Smooth muscle cell of the brain vasculature (primary cell): ENCODE measurements at places on chromosomes 5 and 9.

DNA sequence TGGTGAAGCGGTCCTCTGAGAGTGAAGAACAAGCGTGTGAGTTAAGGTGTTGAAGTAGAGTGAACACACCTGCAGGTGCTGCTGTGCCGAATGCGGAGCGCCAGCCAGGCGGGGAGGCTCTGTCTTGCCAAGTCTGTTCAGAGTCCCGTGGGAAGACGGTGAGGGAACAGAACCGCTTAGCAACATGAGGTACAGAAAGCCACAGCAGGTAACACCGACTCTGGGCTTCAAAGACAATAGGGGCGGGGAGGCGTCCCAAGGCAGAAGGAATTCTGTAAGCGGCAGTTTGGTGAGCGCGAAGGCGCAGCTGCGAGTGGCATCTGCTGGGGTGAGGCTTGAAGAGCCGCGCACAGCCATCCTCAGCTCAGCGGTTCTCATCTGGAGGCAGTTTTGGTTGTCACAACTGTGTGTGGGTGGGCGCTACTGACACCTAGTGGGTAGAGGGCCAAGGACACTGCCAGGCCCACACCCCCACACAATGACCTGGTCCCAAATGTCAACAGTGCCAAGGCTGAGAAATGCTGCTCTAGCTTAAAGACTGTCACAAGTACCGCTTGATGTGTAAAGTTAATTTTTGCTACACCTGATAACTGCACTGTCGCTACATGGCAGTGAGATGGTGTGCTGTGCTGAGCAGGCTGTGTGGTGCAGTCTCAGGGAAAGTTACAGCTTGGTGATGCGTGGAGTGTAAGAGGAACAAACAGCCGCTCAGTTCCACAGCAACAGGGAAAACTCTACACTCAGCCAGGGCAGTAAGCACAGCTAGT is 67.4 kb upstream of the TBC1D9B start:
- no peak for DNase-seq

- no peak for DNase-seq
Observed at GRCh38 chr9:22244139-22245011, 202.2 kb upstream of the DMRTA1 start.

DNA sequence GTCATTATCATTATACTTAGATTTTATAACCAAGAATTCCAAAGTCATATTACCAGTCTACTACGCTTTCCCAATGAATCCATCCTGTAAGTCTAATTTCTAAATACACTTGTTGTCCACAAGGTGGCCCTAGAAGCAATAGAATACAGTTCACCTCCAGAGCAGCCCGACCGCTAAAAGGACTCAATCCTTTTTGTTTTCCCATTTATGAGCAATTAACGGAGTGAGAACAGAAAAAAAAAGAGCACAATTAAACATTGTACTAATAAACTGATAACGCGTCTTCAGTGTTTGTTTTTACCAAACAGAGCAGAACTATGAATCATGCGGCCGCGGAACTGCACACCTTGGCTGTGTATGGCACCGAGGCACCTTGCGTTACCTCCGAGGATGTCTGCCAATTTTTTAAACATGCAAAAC is 160.7 kb upstream of the DAPK1 start:
- peak; percentile 64 for DNase-seq

DNA sequence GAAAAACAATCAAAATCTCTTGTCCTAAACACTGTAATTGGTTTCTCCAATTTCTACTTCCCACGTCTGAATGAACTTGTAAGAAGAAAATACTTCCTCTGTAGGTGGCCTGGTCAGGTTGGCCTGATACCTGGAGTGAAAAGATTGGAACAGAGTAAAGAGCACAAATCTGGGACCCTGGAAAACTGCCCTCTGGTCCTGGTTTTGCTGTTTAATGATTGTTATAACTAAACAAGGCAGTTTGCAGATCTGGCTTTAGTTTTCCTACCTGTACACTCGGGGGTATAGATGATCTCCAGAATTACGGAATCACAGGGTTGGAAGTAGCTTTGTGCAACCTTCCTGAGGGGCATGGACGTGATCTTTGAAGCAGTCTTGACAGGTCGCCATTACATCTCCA is 67.6 kb downstream of the ZSWIM6 start:
- no peak for DNase-seq

- no peak for DNase-seq
Observed at GRCh38 chr9:2157277-2158110, 142.3 kb downstream of the SMARCA2 start.

DNA sequence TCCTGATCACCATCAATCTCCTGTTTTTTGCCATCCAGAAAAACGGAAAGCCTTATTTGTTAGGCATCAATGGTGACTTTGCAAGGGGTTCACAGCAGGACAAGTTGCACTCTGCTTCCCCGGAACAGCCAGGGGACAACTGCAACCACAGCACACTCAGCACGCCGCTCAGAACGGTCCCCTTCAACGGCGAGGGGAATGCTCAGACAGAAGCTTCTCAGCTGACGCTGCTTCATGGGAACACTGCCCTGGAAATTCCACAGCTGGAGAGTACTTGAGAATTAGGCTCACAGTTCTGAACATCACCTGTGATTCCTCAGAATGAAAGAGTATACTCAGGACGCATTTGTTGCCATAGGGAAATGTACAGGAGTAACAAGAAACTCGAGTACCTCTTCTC is 40.1 kb upstream of the PLPP6 start:
- no peak for DNase-seq

GRCh38 chr5:97266576-97266975 is 83.5 kb upstream of the RIOK2 start:
- DNase-seq: no peak

DNA sequence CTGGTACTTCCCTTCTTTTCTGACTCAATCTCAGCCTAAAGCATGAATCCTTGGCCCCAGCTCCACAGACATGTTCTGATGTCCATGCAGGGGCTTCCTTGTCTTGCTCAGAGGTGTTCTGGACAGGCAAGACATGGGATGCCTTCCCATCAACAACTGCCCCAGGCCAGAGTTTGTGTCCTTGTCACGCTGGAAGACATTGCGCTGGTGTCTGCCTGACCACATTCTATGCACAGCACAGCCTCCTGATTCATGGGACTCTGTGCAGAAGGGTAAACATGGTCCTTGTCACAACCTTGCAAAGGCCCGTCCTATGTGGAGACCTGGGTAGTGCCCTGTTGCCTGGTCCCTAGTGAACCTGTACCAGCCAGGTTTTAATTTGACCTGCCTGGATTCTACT is 212.2 kb downstream of the FSTL4 start:
- no peak for DNase-seq

DNA sequence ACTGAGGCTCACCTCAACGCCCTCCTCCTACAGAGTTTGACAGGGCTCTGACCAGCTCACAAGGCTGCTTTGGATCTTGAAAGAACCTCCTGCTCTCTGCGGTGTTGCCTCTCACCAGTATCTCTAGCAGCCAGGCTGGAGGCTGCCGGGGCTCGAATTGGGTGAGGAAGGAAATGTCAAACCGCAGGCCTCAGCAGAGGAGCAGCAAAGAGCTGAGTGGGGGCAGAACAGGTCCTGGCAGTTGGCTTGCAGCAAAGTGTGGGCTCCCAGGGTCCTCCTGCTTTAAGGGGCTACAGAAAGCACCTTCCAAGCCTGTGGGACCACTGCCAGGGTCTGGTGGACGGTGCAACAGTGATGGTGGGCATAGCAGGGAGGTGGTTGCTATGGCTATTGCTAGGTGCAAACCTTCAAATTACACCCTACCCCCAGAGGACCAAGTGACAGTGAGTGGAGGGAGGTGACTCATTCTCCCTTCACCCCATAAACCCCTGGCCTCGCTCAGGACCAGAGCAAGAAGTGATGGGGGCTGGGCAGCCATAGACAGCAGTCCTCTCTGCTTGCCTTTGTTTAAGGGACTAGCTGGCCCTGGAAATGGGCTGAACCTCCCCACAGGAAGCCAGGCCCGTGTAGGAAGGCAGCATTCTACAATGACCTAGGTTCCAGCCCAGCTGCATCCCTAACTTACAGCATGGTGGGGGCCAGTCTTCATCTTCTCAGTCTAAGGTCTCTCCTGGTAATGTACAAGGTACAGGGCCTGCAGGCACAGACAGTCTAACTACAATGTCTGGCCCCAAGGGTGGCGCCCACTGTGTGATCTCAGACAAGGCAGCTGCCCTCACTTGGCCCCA is 18.7 kb downstream of the LCP2 start:
- no peak for DNase-seq

DNA sequence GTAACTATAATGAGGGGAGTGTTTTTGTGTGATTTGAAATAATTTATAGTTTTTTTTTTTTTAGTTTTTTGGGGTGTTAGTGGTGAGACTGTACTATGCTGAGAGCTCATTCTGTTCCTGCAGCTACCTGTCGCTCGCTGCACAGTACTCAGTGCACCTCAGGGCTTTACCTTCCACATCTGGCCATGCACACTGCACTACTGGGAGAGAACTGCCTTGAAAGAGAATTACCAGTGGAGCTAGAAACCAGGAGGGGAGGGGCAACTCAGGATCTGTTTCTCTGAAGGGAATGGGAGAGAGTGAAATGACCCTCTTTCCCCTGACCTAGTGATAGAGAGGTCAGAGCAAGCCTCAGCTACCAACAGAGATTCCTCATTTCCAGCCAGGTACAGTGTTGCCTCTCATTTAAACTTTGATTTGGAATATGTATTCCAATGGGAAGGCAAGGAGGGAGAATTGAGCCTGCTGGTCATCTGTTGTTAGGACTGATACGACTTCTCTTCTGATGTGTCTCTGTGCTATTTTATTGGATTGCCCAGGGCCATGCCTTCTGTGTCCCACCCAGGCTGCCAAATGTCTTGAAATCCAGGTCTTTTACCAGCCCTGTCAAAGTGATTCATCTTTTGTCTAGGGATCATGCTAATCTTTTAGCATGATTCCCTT is 8.9 kb downstream of the ATG10 start:
- DNase-seq: no peak

- no peak for DNase-seq
Observed at GRCh38 chr5:174336479-174336878, 291.0 kb downstream of the NSG2 start.

GRCh38 chr9:15256426-15256825 is 50.6 kb downstream of the TTC39B start:
- DNase-seq: no peak

GRCh38 chr5:143682929-143683386 is 129.0 kb upstream of the HMHB1 start:
- DNase-seq: no peak

DNA sequence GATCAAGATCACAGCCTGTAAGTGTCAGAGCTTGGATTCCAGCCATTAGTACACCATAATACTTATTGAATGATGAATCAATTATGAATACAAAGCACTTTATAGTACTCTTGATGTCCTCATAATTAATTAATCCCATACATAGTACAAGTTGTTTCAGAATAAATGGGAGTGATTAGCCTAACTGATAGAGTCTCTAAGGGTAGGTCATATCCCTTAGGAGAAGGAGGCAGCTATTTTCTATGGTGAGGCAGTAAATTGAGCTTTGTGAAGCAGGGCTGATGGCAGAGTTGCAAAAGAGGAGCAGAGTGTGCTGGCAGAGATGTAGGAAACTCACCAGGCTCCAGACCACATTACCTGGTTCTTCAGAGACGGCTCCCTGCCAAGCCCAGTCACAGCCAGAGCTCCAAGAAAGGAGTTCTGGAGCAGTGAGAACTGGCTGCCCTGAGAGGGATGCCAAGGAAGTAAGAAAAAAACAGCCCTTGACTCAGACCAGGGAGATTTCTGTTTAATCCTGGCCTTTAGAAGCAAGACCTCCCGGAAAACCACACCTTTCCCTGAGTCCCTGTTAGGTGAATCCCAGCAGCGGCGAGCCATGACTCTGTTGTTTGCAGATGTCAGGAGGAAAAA is 112.9 kb downstream of the SH3TC2 start:
- no peak for DNase-seq

DNA sequence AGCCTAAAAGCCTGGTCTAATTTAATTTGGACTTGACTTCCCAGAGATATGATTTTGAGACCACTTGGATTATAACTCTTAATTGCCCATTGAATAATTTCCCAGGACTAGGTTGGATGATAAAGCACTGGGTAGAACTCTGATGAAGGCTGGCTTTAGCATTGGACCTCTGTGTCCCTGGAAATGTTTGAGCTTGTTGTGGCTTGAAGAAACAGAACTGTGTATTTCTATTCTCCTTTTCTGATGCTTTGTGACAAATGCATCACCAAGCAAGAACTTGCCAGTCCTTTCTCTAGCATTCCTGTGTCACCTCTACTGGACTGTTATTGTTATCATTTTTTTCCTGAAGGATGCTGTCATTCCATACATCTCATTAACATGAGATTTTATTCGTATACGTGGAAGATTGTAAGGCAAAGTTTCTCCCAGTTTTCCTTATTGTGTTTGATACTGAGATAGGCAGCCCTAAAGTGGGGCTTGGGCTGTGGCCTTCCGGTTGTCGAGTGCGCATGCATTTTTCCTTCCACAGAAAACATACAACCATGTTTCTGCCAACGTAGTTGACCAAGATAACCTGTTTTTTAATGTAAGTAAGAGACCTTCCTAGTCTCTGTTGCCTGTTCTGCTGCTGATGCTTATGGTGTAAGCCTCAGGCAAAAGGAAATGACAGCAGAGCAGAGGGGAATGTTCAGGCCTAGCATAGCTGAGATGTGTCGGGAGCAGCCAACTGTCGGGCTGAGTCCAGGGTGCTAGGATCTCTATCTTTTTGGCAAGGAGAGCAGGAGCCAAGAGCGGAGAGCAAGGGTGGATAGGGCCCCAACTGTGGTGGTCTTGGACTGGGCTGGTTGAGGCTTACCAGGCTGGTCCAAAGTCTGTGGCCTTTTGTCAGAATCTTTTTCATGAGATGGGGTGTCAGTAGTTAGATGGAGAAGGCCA is 2.3 kb downstream of the NTRK2 start:
- no peak for DNase-seq

GRCh38 chr5:78607864-78608263 is 40.7 kb downstream of the LHFPL2 start:
- DNase-seq: no peak

- no peak for DNase-seq
Observed at GRCh38 chr5:55603922-55604321, 69.2 kb upstream of the PLPP1 start.

GRCh38 chr5:71832812-71833715 is 114.0 kb downstream of the CARTPT start:
- DNase-seq: no peak

DNA sequence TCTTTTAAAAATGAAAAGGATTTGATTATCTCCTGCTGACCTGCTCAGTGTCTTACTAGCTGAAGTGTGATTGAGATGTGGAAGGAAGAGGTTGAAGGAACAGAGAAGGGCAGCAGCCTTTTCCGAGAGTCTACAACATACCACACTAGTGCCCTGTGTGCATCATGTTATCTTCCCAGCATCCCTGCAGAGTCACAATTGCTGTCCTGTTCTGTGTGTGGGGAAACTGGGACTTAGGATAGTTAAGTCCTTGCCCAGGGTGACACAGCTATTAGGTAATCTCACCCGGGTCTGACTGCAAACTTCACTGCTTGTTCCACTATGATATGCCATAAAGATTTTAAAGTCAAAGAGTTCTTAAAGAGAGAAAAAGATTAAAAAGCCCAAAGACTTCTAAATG is 55.8 kb downstream of the FAM78A start:
- DNase-seq: no peak

GRCh38 chr5:20359377-20359776 is 371.4 kb upstream of the CDH18 start:
- DNase-seq: no peak

DNA sequence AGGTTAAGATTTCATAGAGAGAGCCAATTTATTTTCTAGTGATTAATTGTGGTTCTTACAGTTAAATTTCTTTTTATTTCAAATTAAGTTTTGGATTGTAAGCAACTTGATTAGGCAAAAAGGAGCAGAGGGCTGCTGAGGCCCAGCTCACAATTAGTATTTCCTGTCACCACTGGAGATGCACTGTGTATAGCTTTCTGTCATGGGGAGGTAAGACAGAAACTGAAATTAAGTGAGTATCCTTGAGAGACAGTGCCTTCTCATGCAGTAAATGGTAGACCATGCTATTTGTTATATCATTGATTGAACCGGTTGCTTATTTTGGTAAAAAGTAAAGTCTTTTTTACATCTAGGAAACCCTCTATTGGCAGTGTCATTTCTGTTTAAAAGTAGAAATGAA is 190.7 kb downstream of the CCDC171 start:
- no peak for DNase-seq
